Skin of body (tissue), 3 donors: ENCODE measurements at places on chromosomes 1 and 21. TPM values are rescaled to one million over a fixed set of nuclear protein-coding genes. Genes with fewer than 3 reads are reported as not detected.
A peak's percentile ranks its signal among the peaks of the same experiment; 100 is the strongest.

DNA sequence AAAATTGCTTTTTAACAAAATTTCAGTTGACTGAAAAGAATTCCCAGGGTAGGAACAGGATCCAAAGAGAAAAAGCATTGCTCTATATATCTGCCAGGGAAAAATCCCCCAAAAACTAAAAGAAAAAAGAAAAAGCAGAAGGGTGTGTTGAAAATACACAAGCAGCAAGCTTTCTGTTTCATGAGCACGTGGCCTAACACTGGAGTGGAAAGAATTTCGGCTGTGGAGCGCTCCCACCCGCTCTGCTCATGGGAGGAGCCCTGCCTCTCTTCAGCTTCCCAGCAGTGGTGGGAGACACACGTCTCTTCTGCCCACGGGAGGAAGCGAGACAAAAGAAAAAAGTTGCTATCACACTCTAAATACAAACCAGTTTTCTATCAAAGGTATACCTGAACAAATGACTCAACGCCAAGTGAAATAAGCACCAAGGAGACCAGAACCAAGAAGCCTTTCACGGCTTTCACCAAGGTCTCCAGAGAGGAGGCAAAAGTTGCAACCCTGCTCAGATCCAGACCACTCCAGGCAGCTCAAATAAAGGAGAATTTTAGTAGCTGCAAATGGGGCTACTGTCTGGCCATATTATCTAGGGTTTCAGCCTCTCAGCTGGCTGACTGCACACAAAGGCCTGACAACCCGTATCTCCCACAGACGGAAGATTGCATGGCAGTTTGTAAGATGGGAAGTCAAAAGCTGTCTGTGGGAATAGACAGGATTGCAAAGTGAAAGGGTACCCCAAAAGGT lies 29.5 kb upstream of the ZNF496 start:
- DNase-seq = peak; percentile 64

- DNase-seq = no peak
Observed at GRCh38 chr1:58524353-58524945, 22.1 kb downstream of the OMA1 start.

DNA sequence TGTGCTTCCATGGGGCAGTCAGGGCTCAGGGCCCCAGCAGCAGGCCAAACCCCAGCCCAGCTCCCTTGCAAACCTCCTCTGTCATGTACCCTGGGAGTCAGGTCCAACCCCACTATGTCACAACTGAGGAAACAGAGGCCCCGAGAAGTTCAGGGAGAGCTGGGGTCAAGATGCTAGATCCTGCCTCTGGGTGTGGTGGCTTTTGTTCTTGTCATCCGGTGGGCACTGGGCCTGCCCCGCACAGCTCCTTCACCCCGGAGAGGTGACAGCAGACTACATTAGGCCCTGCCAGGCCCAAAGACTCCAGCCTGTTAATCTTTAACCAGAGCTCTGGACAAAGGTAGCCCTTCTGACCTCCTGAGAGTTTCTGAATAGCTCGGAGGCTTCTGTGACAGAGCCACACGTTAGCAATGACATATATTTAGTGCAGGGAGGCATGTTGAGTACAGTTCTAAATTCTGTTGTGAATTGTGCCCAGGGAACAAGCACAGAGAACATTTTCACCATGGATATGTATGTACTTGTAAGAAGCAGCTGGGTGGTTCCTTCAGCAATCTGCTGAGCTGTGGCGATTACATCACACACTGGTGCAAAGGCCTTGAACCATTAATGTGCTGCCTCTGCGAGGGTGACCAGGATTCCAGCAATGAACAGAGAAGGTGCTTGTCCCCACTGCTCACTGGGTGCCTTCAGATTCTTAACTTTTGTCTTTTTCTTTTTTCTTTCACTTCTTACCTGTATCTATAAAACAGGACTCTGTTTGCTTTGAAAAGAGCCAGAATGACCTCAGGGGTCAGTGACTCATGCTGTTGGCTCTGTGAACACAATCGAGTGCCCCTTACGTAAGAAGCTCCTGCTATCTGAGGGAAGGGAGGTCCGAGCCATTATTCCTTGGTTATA lies 102.8 kb downstream of the RHOU start:
- DNase-seq = no peak

- DNase-seq = no peak
Observed at GRCh38 chr1:182587666-182588499, 1.2 kb downstream of the RNASEL start.

DNA sequence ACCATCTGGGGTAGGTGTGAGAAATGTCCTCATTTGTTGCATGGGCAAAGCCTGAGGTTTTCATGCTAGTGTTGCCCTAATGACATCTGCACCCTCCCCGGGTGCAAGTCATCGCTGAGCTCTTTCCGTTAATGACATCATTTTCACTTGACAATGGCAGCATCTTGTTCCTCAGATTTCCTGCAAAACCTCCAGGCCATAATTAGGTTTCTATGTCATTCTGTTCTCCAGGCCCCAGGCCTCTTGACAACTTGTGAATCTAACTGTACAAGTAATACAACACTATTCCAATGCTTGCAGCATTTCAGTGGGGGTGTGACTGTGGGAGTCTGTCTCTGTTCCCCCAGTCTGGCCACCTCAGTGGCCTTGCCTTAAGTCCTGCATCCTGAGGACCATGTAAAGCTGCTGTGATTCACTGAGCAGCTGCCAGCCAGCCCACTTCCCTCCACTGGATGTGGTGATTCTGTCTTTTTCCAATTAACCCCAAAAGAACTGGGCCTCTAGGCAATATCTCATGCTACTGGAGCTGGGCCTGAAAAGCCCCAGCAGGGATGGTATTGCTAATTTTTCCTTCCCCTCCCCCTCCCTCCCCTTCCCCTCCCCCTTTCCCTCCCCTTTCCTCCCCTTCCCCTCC lies 22.8 kb downstream of the RAB7B start:
- DNase-seq = no peak

- no peak for DNase-seq
Observed at GRCh38 chr1:180489313-180489712, 13.1 kb downstream of the ACBD6 start.

DNA sequence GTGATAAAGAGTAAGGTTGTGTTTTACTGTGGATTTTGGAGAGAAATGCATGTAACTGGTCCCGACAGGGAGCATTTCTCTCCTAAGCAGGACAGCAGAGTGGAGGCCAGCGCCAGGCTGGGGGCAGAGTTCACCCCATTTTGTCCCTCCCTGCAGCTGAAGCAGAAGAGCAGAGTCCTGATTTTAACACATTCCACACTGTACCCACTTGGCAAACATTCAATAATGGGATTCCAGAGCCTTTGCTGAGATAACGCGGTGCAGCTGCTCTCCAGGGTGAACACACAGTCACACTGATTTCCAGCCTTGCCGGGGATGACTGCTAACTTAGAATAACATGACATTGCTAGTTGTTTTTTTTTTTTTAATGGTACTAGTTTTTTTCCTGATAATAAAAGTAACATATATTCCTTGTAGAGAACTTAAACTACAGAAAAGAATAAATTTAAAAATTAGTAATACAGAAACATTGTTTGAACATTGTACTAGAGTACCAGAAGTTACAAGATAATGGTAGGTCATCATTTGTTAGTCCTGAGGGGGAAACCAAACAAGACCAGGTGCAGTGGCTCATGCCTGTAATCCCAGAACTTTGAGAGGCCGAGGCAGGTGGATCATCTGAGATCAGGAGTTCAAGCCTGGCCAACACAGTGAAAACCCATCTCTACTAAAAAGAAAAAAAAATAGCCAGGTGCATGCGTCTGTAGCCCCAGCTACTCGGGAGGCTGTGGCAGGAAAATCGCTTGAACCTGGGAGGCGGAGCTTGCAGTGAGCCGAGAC lies 77.2 kb downstream of the SCCPDH start:
- no peak for DNase-seq

- no peak for DNase-seq
Observed at GRCh38 chr1:3816331-3817137, 20.2 kb upstream of the LRRC47 start.

GRCh38 chr1:193799948-193800690 lies 613.7 kb upstream of the B3GALT2 start:
- DNase-seq = no peak

DNA sequence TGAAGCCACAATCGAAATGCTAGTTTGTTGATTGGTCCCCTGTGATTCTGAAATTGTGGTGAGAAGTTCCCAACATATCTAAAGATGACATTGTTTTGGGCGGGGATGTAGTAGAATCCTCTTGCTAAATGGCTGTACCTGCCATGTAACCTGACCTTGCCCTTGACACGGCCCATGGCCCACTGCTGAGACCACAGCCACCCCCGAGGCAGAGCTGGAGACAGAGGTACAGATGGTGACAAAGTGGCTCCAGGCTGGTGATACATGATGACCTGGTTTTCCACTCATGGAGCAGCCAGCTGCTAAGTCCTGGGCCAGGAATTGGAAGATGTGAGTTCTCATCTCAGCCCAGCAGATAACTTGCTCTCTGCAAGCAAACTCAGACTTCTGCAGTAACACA lies 226.5 kb downstream of the FOXD2 start:
- DNase-seq = no peak

DNA sequence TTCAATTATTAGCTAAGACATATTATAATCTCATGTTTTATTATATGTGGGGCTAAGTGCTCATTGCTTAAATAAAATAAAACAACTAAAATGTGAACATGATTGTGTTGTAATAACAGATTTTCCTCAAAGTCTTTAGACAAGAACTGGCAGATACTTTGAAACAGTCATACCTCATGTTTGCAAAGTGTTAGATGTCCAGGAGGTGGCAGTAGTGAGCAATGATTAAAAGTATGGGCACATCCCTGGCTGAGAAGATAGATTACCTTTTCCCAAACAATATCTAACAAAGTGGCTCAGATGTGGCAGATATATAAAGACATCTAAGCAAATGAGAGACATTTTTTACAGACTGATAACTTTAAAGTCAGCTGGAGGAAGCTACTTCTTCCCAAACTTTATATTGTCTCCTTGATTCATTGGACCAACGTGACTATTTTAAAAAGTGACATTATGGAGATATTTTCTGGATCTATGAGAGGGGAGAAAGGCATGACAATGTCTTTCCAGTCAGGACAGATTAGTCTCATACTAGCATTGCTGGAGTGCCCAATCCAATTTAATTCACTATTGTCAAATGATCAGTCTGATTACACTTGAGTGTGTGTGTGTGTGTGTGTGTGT lies 269.8 kb downstream of the S1PR1 start:
- DNase-seq = no peak

- no peak for DNase-seq
Observed at GRCh38 chr1:44268054-44268453, 54.8 kb downstream of the DMAP1 start.

DNA sequence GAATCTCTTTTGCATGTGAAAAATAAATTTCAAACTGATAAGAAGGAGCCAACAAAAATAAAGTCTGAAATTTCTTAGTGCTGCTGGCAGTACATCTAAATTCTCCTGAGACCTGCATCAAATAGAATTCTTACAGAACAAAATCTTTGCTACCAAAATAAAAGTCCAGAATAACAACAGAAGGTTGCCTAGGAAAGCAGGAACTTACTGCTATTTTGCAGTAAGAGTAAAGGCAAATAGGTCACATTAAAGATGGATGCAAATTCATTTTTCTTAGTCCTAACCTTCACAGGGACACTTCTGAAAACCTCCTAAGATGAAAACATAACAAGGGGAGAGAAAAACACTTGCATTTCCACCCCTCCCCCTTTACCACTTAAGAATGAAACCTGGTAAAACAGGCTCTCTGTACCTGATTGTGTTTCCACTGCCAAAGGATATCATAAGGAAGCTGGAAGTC lies 59.0 kb downstream of the RUSC1 start:
- peak; percentile 74 for DNase-seq

GRCh38 chr1:205515781-205516253 lies 11.3 kb downstream of the CDK18 start:
- DNase-seq = no peak

- no peak for DNase-seq
Observed at GRCh38 chr1:244854166-244854565, 10.2 kb downstream of the HNRNPU start.

Gene SOAT1
- 46.4 TPM for total RNA-seq

Gene HEYL
- total RNA-seq = 5.2 TPM

Gene AMY1C
- not detected for total RNA-seq

Gene RAB7B
- total RNA-seq = 17.2 TPM

Gene ERICH3
- total RNA-seq = 0.10 TPM

Gene SERTAD4
- total RNA-seq = 5.7 TPM
